Fibroblast of lung (primary cell): ENCODE measurements at places on chromosomes 7 and 10.

DNA sequence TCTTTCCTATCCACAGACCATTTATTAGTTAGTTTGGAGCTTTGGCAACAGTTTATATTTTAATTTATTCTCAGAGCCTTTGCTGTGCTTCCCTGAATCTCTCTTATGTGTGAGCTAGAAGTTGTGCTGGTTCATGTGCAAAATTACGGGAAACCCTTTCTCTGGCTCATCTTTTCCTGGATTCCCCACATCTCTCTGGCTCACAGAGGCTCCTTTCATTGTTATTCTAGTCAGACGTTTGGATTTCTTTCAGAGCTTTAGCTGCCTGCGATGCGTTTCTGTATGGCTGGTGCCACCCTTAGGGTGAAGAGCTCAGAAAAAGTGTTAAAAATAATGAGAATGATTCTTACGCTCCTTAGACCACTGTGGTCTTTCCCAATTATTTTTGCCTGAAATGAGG is 53.3 kb downstream of the TPST1 start:
- DNase-seq, result no peak

DNA sequence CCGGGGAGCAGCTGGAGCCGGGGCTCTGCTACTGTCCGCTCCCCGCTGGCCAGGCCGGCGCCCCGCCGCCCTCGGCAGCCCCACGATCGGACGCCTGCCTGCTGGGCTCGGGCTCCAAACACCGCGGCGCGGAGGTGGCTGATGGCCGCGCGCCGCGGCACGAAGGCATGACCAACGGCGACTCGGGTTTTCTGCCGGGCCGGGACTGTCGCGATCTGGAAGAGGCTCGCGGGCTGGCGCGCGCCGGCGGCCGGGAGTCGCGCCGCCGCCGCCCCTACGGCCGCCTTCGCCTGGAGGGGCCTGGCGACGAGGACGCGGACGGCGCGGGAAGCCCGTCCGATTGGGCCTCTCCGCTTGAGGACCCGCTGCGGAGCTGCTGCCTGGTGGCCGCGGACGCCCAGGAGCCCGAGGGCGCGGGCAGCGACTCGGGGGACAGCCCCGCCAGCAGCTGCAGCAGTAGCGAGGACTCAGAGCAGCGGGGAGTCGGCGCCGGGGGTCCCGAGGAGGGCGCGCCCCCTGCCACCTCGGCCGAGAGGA is 570 bp downstream of the TBC1D12 start:
- peak; percentile 32 for DNase-seq

DNA sequence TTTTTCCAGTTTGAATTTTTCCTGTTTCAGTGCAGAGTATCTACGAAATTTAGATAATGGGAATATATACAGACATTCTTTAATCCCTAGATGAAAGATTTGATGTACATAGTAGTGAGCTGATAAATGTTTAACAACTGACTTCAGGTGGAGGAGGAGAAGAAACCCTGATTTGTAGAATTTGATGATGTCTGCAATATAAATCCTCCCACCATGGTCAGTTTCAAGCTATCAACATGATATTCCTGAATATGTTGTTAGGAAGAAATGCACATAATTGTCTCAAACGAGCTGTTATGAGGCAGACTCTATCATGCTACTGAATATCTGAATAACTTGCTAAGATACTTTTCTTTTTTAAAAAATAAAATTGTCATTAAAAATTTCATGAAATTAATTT is 629.3 kb upstream of the LRRN3 start:
- no peak for DNase-seq

DNA sequence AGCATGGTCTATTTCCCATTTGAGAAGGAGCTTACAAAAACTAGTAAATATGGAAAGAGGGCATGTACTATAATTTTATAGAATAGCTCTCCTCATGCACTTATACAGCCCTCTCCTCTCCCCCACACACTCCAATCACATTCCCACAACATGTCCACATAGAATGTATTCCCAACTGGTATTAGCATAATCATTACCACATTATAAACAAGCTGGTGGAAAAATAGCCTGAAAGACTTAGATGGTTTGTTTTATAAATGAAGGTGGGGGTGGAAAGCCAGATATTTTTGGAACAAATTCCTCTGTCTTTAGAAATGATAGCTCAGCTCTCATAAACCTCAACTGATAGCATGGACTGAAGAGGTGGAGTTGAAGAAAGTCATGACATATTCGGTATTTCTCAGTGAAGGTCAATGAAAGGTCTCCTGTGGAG is 410.1 kb downstream of the SUGCT start:
- peak; percentile 14 for DNase-seq

- peak; percentile 84 for DNase-seq
Measured at GRCh38 chr10:100529475-100530298, at the start of gene NDUFB8. Gene NDUFB8, minus strand, starts transcription at chr10:100529871. Its CDS starts 20 bp downstream, at chr10:100529851.

DNA sequence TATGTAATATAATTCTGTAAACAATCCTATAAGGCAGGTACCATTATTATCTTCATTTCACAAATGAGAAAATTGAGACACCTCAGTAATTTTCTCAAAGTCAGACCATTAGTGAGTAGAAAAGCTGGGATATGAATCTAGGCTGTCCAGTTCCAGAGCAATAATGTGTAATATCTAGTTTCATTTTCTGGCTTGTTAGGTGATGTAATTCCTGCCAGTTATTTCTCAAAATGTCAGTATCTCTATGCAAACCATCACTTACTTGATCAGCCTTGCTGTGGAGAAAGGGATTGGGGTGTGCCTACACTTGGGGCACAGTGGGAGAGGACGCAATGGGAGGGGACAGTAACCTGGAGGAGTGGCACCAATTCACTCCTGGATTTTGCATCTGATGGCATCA is 157.5 kb downstream of the LYZL1 start:
- DNase-seq, result no peak

- no peak for DNase-seq
Measured at GRCh38 chr7:66247380-66248078, 42.4 kb downstream of the TPST1 start.

DNA sequence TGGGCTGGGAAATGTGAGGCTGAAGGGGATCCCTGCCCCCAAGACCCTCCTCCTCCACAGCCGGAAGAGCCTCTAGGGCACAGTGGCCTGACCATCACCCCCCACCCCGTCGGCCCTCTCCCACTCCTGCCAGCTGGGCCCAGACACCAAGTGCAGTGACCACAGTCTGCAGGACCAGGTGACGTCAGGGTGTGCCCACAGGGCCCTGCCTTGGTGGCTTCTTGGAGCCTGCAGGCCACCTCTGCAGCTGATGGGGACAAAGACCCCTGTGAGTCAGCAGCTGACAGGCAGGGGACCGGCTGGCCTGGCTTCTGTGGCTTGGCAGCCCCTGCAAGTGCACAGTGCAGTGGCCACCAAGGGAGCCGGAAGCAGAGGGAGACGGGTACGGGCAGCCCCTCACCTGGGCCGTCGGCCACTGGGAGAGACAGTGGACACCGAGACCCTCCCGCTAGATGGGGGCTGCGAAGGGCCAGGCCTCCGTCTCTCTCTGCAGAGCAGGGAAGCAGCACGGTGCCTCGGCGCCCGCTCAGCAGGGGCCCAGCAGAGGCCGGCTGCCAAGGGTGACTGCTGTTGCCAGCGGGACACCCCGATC is 274.6 kb downstream of the ELFN1 start:
- DNase-seq, result no peak

- DNase-seq, result no peak
Measured at GRCh38 chr10:109926061-109926745, 2.9 kb upstream of the XPNPEP1 start.

DNA sequence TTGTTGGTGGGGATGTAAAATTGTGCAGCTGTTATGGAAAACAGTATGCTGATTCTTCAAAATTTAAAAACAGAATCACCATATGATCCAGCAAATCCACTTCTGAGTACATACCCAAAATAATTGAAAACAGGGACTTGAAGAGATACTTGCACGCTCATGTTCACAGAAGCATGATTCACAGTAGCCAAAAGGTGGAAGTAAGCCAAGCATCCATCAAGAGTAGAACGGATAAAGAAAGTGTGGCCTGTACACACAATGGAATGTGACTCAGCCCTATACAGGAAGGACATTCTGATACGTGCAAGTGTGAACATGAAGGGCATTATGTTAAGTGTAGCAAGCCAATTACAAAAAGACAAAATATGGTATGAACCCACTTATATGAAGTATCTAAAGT is 696.7 kb upstream of the CELF2 start:
- peak; percentile 76 for DNase-seq

DNA sequence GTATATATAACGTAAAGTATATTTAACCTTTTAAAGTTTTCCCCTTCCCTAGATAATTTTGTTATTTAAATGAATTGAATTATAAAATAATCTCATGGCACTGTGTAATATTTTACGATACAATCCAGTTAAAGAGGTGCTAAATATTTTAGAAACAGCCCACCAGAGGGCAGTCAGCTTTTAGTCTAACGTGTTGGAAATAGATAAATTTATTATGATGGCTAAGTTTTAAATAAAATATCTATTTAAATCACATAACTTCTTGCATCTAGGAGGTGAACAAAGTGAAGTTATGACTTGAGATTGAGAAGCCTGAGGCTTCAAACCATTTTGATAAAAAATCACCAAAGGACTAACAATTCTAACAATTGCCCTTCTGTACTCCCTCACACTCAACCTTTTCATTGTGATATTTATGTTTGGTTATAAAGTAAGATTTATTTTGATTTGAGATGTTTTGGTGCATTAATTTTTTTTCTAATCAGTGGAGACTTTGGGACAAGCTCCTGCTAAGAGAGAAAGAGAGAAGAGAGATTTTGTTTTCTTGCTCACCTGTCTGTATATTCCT is 171.5 kb upstream of the SP4 start:
- DNase-seq, result peak; percentile 69

DNA sequence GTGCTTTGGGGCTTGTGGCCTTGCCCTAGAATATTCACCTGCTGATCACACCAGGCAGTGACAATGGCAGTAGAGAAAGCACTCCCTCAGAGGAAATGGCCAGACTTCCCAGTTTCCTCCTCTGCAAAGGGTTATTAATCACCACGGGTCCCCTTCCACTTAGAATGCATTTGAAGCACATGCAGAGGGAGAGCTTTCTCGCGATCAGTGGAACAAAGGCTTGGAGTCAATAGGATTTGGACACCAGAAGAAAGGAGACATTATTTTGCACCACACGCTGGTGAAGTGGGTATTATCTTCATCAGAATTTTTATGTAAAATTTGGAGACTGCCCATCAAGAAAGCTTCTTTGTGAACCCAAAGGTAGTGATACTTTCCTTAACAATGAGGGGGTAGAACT is 35.4 kb upstream of the INHBA start:
- no peak for DNase-seq

DNA sequence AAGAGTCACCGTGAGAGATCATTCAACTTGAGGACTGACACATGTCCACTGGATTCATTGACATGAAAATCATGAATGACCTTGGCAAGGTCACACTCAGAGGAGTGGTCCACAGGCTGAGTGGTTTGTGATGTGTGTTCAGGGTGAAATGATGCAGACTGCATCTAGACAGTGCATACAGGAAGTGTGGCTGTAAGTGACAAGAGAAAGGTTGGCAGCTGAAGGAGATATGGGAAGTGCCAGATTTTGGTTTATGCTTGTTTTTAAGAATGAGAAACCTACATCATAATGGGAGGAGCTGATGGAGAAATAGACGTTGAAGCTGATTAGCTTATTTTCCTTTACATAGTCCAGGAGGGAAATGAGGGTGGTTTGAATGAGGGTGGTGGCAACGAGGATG is 64.8 kb upstream of the VIPR2 start:
- DNase-seq, result no peak

DNA sequence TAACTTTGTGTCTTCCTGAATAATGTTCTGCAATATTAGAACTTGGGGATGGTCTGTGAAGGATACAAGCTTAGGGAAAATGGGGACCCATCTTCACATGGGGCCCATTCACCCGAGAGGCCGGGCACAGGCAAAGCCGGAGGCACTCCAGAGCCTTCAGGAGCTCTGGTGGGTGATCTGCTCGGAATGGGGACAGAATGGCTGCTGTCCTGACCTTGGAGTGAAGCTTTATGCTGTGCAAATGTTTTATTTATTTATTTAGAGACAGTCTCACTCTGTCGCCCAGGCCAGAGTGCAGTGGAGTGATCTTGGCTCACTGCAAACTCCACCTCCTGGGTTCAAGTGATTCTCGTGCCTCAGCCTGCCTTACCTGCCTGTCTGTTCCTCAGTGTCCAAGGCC is 55.4 kb downstream of the DYNC2I1 start:
- DNase-seq, result no peak

DNA sequence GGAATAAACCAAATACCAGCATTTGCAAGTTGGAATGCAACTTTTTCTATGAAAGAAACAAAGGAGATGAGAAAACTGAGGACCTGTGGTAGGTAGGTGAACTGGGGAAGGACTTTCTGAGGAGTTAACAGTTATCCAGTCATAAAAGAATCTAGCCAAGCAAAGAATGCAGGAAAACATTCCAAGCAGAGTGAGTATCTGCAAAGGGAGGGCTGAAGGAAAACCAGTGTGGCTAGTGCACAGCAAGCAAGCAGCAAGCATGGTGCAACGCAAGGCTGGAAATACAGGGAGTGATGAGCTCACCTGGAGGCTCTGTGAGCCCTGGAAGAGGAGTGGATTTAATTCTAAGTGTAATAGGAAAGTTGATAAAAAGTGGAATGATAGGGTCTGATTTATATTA is 44.0 kb downstream of the RTKN2 start:
- DNase-seq, result peak; percentile 92

- DNase-seq, result no peak
Measured at GRCh38 chr7:70408477-70408876, 723.5 kb upstream of the GALNT17 start.
